D721Med (cell line): ENCODE measurements at places on chromosomes 2 and 18.

DNA sequence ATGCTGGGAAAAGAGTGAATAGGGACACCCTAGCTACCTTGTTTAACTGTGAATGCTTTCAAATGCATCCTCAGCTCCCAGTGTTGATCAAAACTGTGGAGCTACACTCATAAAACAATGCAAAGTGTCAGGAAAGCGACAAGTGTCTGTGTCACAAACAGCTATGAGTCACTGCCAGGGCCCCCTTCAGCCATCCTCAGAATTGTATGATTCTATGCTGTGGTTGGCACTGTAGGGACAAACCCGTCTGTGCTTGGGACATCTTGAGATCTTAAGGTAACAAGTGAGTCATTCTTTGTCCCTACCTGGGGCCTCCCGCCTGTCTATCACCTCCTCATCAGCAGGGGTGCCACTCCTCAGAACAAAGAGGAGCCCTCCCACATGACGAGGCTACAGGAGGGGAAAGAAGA, 42.4 kb downstream of the KLF7 start:
- DNase-seq = no peak

DNA sequence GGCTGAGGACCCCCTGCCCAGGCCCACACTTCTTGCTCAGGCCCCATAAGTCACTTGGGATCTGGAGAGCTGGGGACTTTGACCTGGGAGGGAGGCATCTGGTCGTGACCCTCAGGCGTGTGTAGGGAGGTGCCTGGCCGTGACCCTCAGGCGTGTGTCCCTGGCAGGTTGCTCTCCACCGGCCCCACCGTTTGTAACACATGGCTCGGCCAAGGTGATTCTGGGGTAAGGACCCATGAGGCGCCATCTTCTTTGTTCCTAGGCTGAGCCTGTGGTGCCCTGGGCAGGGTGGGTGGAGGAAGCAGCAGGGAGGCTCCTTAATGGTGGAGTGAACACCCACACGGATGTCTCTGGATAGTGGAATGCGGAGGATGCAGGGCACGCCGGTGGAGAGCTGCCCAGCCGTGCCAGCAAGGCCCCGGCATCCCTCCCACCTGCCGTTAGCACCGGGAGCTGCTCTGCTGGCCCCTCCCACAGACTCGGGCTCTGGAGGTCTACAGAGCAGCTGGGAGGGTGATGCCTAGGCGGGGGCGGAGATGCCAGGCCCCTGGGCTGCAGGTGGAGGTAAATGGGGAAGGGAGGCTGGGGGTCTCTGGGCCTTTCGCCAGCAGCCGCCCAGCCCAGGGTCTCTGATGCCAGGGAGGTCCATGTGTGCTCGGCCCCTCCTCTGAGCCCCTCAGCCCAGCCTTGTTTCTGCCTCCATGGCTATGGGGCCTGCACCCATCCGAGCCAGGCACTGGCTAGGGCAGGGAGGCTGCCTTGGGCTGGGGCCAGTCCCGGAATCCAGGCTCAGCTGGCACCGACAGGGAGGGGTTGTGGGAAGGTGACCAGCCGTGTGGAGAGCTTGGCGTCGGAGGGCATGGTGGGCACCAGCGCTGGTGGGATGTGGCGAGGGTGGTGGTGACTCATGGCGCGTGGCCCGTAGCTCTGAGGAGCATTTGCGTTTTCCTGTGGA, 1.1 kb upstream of the GAL3ST2 start:
- DNase-seq = peak; percentile 10

- no peak for DNase-seq
Observed at GRCh38 chr18:45056926-45057325, 376.2 kb downstream of the SETBP1 start.

DNA sequence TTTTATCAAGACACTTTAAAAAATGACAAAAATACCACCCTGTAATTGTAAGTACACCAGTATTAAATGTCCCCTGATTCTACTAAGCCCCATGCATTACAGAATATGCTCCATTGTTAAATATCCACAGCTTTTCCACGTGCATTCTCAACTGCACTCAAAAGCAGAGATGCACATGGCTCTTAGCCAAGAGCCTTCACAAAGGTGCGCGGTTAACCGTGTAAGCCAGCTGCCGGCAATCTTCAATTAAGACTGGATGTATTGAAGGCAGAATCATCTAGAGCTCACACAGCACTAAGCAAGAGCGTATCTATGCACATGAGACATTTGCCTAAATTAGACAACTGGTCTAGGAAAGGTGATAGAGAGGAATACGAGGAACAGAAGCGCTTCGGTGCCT, 278.3 kb downstream of the NAPG start:
- no peak for DNase-seq

- no peak for DNase-seq
Observed at GRCh38 chr2:41736586-41736985, 311.2 kb upstream of the PKDCC start.

DNA sequence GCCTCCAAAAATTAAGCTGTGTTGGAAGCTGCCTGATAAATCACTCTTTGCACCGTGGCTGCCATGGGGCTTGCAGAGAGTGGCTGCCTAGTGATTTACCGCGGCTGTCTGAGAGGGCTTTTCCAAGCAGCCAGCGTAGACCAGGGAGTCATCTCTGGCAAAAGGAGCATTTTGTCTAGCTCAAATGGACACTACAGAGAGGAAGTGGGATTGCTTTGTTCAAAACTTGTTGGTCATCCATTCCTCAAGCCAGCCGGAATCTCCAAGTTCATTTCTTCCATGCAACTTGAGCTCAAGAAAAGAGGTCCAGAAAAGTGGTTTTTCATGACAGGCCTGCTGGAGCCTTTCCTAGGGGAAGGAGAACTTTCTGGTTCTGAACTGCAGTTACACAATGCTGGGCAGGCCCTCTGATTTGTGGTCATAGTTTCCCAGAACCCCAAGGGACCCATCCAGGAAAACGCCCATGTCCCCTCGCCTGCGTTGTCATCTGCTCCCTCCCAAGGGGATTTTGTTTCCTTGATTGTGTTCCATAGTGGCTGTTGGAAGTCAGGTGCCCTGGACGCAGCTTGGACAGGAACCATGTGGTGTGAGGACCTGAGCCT, 108.1 kb downstream of the TRIB2 start:
- no peak for DNase-seq

DNA sequence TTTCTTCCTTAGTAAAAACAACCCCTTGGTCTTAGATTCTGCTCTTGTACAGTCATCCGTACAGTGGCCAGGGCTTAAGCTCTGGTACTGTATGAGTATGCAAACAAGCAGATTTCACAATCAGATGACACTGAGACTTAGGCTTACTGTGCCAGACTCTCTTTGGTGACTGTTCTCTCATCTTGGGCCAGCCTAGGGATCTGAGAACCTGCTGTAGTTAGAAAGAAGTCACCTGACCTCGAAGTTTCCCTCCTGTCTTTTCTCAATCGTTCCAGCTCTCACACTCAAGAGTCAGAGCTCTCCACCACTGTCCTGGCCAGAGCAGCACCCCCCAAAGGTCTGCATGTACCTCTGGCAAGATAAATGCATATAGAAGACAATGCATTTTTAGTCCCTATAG, 63.2 kb downstream of the ZEB2 start:
- no peak for DNase-seq

DNA sequence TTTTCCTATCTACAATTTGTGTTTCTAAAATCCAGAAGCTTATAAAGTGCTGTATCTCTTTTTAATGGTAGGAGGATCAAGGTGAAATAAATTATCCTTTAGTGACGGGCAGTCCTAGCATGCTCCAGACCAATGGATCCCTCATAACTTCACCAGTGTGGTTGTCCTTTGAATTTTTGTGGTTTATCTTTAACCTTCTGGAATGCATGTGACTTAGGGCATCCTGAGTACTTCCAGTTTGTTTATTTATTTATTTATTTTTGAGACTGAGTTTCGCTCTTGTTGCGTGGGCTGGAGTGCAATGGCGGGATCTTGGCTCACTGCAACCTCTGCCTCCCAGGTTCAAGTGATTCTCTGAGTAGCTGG, 40.4 kb downstream of the NUP35 start:
- no peak for DNase-seq
